ENCODE measurements at places on chromosomes 13 and 19.

DNA sequence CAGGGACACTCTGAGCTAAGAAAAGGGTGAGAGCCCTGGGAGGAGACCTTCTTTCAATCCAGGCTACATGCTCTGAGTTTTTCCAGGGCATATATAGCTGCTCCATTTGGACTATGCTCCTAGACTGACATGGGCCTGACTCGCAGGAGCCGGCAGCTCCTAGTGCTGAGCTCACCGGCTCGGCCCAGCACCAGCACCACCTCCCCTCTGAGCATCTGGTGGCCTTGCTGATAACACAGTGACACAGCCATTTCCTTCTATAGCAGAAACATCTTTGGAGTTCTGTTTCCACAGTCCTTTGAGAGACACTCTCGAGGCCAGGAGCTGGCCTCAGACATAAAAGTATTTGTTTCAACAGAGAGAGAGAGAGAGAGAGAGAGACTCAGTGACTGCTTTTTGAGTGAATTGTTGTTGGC, 184.9 kb downstream of the TM9SF2 start:
- no peak for DNase-seq

GRCh38 chr13:21670006-21670882, 629 bp upstream of the FGF9 start:
- peak; percentile 92 for DNase-seq

DNA sequence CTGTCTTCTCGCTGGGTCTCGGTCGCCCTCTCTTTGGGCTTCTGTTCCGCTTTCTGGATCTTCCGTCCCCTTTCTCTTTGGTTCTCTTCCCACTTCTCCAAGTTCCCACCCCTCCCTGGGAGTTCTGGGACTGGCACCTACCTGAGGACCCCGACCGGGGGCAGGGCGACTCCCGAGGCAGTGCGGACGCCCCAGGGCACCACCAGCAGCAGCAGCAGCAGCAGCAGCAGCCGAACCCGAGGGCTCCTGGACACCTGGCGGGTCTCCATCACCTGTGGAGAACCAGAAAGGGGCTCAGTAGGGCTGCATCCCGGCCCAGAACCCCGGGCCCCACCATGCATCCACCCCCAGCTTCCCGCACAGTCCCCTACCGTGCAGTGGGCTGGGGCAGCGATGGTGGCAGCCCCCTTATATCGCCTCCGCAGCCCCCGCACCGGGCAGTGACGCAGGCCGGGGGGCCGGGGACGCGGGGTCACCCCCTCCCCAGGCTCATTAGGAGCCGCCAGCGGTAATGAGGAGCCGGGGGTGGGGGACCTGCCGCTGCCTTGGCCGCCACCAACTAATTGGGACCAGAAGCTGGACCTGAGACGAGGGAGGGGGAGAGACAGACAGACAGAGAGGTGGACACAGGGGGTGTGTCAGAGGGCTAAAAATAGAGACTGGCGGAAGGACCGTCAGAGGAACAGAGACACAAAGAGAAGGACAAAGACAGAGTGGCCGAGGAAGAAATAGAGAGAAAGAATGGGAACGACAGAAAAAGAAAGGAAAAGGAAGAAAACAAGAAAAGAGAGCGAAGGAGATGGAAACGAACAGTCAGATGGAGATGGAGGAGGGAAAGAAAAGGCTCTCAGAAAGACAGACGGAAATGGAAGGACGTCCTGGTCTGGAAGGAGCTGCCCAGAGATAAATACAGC, at the start of gene PTH2:
PTH2 (minus strand) TSS at position 371 of the 914 bp plus-strand sequence; CDS start at position 269, 102 bp downstream.
- DNase-seq, result no peak

DNA sequence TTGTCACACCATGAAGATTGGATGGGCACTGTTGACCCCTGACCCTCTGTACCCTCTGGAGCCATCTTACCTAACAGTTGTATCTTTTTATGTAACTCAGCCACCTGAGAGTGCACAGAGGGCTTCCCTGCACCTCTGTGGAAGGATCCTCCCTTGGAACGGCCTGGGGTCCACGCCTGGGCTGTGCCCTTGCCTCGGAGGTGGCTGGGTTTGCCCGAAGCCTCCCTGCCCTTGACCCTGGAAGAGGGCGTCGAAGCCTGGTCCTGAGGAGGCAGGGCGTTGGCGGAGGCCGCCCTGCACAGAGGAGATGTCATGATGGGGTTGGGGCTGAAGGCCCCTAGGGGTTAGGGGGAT, 241 bp downstream of the ODAD3 start:
- DNase-seq, result no peak

DNA sequence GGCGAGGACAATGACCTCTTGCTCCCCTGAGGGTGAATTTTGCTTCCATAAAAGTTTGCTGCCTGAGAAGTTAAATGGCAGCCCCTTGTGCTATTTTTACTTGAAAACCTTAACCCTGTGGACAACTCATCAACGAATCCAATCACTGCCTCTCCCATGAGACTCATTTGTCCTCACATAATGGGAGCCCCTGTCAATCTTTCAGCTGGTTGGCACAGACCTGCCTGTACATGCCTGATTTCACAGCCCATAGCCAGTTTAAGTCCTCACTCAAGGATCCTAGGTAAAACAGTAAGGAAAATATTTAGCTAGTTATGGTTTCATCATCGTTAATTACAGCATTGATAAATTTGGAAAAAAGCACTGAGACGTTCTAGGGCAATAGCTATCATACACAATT, 207.4 kb downstream of the NHLRC3 start:
- no peak for DNase-seq

GRCh38 chr13:39864221-39864620, 208.8 kb downstream of the COG6 start:
- no peak for DNase-seq

DNA sequence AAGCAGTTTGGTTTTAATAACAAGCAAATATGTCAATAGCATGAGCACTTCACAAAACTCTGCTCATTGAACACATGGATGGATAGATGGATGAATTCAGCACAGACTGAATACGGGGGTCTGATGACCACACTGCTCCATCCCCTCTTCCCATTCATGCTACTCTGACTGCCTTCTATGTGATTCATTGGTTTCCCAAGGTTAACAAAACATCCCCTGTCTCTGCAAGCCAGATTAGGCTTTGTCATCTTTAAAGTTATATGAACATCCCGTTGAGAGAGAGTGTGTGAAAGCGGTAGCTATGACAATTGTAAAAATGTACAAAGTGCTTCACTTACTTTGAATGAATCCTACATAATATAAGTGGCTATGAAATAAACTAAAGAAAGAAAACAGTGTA, 252.5 kb downstream of the OXGR1 start:
- DNase-seq, result no peak

GRCh38 chr13:27039171-27039701, 132.4 kb downstream of the USP12 start:
- DNase-seq, result no peak

- no peak for DNase-seq
Measured at GRCh38 chr19:17560205-17560595, 4.8 kb downstream of the COLGALT1 start.

- DNase-seq, result no peak
Measured at GRCh38 chr13:50509167-50509566, 334.3 kb downstream of the DLEU7 start.

DNA sequence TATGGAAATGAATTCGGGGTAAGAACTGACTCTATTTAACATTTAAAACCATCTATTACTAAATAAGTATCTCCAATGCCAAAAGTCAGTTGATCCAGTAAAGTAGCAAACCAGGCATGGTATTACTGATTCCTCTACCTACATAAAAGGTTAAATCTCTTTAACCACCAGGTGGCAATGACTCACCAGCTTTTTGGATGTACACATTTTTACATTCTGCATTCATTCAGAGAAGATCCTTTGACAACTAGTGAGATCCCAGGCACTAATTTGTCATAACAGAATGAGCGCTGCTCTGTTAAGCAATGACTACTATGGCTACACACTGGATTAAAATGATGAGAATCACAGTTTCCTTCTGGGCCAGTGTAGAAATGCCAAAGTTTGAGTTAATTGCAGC, 329.8 kb upstream of the GPC6 start:
- DNase-seq, result no peak

- peak; percentile 68 for DNase-seq
Measured at GRCh38 chr19:46745521-46746280, at the start of gene FKRP. Gene FKRP (plus strand): TSS chr19:46746057. CDS start chr19:46755451, 9,394 bp downstream.

DNA sequence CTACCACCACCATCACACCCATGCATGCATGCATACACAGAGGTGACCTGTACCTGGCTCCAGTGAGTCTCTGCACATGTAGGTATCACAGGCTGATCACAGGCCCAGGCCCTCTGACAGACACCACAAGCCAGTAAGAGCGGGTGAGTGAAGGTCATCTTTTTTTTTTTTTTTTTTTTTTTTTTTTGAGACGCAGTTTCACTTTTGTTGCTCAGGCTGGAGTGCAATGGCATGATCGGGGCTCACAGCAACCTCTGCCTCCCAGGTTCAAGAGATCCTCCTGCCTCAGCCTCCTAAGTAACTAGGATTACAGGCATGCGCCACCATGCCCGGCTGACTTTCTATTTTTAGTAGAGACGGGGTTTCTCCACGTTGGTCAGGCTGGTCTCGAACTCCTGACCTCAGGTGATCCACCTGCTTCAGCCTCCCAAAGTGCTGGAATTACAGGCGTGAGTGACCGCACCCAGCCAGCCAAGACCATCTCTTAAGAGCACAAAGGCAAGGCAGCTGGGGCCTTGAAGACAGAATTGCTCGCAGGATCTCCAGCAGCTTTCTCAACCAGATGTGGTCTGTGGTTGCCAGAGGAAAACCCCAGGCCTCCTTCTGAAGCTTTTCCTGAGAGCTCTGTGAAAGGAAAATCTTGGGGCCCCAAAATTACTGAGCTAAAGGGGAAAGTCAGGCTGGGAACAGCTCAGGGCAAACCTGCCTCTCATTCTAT, 3.2 kb upstream of the NKG7 start:
- DNase-seq, result no peak

- DNase-seq, result no peak
Measured at GRCh38 chr13:40528881-40529280, 137.6 kb downstream of the FOXO1 start.

DNA sequence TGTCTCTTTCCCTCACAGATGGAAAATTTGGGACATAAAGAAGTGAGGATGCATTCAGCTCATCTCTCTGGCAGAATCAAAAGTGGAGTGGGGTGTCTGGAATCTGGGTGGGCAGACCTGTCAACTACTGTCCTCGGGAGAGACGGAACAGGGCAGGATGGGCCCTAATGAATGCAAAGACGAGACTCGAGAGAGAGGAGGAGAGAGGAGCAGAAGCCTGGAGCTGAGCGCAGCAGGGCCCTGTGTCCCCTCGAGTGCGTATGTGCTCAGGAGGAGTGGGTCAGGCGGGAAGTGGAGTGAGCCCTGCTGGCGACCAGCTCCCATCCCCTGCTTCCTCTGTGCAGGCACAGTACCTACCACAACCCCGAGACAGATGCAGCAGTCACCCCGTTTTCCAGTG, 78.9 kb downstream of the TEX29 start:
- no peak for DNase-seq

GRCh38 chr19:38204096-38204495, 19.9 kb downstream of the DPF1 start:
- no peak for DNase-seq

GRCh38 chr19:18205200-18205892, 1.5 kb upstream of the RAB3A start:
- peak; percentile 64 for DNase-seq

- DNase-seq, result no peak
Measured at GRCh38 chr19:54521860-54522513, 19.4 kb downstream of the LAIR2 start.

- DNase-seq, result peak; percentile 36
Measured at GRCh38 chr13:99992949-99993351, 11.4 kb downstream of the ZIC2 start.

DNA sequence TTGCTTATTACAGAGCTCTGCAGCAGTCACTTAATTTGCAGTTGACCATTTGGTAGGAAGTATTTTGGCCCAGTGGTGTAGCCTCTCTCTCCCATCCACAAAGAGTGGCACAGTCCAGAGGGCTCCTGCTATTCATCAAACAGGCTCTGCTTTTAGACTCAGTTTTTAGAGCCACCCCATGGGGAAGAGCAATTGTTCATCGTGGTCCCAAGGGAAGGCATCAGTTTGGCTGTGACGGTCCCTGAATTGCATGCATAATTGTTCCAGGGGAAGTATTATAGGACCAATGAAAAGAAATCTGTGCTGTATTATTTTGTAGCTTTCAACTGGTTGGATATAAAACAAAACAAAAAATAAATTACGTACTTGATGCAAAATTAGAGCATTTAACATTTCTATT, 799.0 kb downstream of the DACH1 start:
- DNase-seq, result no peak

DNA sequence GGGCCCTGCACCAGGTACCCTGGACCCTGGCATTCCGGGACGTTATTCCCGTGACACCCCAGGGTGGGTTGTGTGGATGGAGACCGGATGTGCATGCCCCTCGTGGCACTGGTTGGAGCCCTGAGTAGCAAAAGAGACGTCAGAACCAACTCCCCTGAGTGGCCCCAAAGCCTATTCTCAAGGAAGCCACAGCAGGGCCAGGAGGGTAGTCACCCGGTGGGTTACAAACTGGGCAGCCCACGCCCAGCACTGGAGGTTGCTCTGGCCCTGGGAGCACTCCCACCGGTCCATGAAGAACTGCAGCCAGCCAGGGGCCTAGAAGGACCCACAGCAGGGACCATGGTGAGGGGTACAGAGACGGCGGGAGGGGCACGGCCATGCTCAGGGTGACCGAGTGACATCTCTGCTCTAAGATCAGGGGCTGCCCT, 7.5 kb downstream of the KLF16 start:
- DNase-seq, result peak; percentile 38

GRCh38 chr13:63690672-63691071, 2275.0 kb upstream of the PCDH20 start:
- DNase-seq, result no peak

DNA sequence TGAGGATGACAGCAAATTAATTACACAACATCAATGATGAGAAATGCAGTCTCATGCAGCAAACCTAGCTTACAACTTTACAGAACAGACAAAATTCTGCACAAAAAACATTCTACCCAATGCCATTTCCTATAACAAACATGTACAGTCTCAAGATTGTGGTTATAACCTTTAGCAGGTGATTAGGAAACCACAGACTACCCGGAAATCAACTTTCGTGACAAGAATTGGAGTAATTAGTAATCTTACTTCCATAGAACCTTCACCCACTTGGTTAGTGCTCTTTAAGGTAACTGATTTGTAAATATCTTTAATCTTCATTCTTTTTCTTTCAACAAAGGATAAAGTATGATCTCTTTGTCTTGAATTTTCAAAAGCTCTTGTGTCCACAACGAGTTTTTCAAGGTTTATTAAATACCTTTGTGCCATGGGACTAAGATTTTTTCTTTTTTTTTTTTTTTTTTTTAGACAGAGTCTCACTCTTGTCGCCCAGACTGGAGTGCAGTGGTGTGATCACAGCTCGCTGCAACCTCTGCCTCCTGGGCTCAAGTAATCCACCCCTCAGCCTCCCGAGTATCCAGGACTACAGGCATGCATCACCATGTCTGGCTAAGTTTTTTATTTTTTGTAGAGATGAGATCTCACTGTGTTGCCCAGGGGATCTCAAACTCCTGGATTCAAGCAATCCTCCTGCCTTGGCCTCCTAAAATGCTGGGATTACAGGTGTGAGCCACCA, 78.8 kb downstream of the MAP4K1 start:
- no peak for DNase-seq

GRCh38 chr19:38317104-38317612, 1.4 kb upstream of the YIF1B start:
- no peak for DNase-seq

Measured in right kidney (tissue), 9 donors.